RPMI8226 (cell line): ENCODE measurements at places on chromosomes 16 and 17.

- no peak for DNase-seq
These were observed 271.5 kb downstream of the PHKB start for GRCh38 chr16:47732523-47733111.

- no peak for DNase-seq
These were observed 2.4 kb downstream of the HSD17B1 start for GRCh38 chr17:42555122-42555622.

GRCh38 chr17:17897442-17897841 lies 60.7 kb upstream of the SREBF1 start:
- DNase-seq, result peak; percentile 87

- peak; percentile 98 for DNase-seq
These were observed 5.6 kb downstream of the PLEKHG4 start for GRCh38 chr16:67284699-67285646.

DNA sequence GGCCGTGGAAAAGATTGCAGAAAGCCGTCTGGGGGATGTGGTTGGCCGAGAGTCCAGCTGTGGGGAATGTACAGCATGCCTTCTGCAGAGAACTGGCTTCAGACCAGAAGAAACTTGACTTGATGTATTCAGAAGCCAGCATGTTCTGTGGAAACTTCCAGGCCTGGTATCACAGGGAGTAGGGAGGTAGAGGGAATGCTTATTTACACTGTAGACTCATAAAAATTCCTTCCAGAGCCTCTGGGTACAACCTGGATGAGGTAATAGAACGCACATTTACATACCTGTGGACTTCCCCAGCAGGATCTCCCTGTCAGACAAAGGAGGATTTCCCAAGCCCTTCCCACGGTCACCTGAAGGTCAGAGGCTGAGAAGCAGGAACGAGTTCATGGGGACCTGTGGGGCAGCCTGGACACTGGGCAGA lies 11.8 kb upstream of the GAS7 start:
- DNase-seq, result no peak

- DNase-seq, result no peak
These were observed 56.0 kb downstream of the RAP1GAP2 start for GRCh38 chr17:2852221-2852620.

- peak; percentile 82 for DNase-seq
These were observed 20.5 kb upstream of the UBE2I start for GRCh38 chr16:1288813-1289476.

- peak; percentile 17 for DNase-seq
These were observed 27.5 kb downstream of the ZFHX3 start for GRCh38 chr16:73020409-73020884.

GRCh38 chr16:67989322-67990017 lies 9.2 kb upstream of the DPEP3 start:
- peak; percentile 19 for DNase-seq

GRCh38 chr16:50821586-50821985 lies 79.7 kb downstream of the CYLD start:
- no peak for DNase-seq

GRCh38 chr16:87854053-87854906 lies 15.0 kb downstream of the SLC7A5 start:
- no peak for DNase-seq

- no peak for DNase-seq
These were observed 165.4 kb upstream of the MAF start for GRCh38 chr16:79765901-79766394.

GRCh38 chr17:4248504-4249277 lies 15.1 kb downstream of the ANKFY1 start:
- no peak for DNase-seq

- DNase-seq, result no peak
These were observed 11.2 kb downstream of the PPL start for GRCh38 chr16:4925791-4926190.

DNA sequence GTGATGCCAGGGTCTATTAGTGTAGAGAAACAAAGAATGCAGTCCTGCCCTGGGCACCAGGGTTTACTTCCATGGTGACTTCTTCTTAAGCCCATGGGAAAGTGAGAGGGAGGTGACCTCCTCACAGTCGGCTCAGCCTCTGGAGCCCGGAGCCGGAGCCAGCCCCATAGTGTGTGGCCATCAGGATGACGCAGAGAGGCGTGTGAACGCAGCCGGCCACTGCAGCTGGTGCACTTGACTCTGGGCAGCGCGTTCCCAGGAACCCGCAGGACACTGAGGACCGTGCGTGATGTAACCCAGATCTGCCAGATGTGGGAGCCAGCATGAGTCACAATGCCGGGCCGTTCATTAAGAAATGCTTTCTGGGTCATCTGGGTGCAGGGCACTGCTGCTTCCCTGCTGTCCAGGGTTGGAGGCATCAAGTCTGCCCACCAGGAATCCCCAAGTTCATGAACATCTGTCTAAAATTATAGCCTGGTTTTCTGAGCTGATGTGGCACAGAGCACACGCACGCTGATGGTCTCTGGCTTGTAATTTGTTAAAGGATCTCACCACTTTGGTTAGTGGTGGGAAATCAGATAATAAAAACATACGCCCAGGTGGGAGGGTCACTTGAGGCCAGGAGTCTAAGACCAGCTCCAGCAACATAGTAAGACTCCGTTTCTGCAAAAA lies 114.1 kb downstream of the PITPNC1 start:
- DNase-seq, result no peak

- no peak for DNase-seq
These were observed 10.1 kb downstream of the ACTG1 start for GRCh38 chr17:81502471-81503017.

- DNase-seq, result no peak
These were observed 6.5 kb upstream of the LLGL1 start for GRCh38 chr17:18218756-18219415.

DNA sequence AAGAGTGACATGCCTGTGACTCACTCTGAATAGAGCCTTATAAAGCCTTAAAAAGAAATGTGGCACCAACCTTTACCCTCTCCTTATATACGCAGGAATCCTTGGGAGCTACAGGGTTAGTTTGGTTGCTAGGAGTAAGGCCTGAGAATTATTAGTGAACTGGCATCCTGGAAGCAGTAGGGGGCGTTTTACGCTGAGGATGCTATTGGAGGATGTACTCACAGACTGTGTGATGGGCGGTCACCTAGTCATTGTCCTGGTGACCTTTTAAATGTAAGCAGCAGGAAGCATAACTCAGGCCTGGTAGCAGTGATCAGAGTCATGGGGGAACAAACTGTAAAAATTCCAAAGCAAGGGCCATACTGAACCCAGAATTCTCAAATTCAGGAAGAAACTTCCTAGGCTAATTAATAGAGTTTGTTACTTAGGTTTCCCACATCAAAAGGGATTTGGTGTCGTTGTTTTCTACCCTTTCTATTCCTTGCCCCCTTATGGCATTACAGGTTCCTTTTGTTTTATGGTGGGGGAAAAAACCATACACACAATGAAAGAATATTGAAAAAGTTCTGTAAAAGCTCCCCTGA lies 153.8 kb downstream of the SNX11 start:
- peak; percentile 62 for DNase-seq

DNA sequence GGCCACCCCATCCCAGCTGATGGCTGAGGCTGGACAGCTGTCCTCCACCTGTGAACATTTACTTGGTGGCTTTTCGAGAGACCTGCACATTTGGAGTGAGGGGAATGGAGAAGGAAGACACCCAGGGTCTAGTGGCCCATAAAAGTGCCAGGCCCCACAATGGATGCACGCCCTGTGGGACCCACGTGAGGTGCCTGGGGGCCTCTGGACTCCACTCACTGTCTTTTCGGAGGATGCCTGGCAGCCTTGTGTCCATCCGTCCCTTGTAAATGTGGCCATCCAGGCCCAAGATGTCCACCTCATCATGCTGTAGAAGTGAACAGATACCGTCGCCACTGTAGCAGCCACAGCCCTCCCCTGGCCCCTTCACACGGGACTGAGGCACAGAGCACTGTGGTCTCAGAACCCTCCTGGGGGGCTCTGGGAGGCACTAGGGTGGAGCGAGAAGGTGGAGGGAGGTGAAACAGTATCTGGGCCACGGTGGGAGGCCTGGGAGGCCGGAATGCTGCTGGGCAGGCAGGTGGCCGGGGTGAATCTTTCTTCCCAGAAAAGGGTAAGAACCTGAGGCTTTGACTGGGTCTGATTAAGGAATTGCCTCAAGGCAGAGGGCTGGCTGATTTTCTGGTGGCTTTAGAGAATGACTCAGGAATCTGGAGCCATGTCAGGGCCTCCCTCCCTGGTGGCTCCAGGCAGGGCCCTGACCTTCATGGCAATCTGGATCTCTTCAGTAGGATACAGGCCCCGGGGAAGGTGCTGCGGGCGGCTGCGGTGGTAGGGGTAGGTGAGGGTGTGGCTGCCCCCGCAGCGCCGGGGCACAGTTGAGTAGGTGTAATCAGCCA lies 11.5 kb downstream of the UBALD2 start:
- no peak for DNase-seq

DNA sequence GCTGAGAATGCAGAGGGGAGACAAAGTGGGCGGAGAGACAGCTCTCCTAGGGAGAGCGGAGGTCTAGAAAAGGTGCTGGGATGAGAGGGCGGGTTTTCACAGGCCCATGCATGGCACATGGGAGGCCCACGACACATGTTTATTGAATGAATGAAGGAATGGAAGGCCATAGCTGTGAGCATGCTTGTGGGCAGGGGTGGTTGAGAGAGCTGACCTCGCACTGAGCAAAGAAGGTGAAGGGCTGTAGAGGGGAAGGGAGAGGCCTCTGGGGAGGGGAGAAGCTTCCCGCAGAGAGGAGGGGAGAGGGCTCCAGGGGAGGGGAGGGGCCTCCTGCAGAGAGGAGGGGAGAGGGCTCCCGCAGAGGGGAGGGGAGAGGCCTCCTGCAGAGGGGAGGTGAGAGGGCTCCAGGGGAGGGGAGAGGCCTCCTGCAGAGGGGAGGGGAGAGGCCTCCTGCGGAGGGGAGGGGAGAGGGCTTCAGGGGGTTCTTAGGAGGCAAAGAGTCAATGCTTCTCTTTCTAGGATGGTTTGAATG lies 27.3 kb downstream of the SDK2 start:
- DNase-seq, result no peak

GRCh38 chr16:20781697-20782096 lies 17.9 kb downstream of the ACSM3 start:
- DNase-seq, result no peak

- no peak for DNase-seq
These were observed 12.3 kb upstream of the TMEM170A start for GRCh38 chr16:75476817-75477216.

GRCh38 chr17:19304209-19304608 lies 58.3 kb downstream of the B9D1 start:
- DNase-seq, result no peak

GRCh38 chr16:2816751-2817339 lies at the start of gene PRSS21:
Gene PRSS21 (plus strand): TSS chr16:2817237. CDS start chr16:2817269, 32 bp downstream.
- no peak for DNase-seq

- DNase-seq, result no peak
These were observed 15.3 kb upstream of the IL21R start for GRCh38 chr16:27386674-27387073.

DNA sequence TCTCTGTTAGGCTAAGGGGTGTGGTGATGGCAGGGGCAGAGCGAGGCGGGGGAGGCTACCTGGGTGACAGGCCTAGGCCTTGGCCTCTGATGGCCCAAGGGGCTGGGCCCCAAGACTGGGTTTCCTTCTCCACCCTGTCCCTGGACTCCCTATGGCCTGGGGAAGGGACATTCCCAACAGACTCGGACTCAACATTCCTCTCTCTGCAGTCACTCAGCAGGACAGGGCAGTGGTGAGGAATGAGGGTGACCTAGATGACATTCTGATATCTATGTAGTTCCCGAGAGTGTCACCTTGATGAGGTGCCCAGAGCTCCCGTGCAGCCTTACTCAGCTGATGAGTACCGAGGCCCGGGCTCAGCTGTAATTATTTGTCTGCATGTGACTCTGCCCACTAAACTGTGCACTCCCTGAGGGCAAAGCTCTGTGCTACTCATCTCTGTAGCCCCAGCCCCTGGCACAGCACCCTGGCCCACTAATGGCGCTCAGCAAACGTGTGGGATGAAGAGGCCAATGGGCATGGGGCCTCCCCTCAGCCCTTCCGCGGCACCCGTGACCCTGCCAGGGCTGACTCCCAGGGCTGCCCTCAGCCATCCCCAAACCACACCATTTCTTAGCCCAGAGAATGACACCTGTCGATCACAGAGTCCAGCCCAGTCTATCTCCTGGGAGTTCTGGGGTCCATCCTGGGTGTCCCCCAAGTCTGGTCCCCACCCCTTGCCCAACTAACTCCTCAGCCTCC lies 2.2 kb downstream of the PLCD3 start:
- no peak for DNase-seq

- DNase-seq, result no peak
These were observed 233.1 kb upstream of the WSCD1 start for GRCh38 chr17:5837055-5837491.

GRCh38 chr17:52357854-52358253 lies 199.3 kb upstream of the CA10 start:
- DNase-seq, result no peak

- DNase-seq, result peak; percentile 77
These were observed 797 bp downstream of the GRB7 start for GRCh38 chr17:39738568-39738901.

DNA sequence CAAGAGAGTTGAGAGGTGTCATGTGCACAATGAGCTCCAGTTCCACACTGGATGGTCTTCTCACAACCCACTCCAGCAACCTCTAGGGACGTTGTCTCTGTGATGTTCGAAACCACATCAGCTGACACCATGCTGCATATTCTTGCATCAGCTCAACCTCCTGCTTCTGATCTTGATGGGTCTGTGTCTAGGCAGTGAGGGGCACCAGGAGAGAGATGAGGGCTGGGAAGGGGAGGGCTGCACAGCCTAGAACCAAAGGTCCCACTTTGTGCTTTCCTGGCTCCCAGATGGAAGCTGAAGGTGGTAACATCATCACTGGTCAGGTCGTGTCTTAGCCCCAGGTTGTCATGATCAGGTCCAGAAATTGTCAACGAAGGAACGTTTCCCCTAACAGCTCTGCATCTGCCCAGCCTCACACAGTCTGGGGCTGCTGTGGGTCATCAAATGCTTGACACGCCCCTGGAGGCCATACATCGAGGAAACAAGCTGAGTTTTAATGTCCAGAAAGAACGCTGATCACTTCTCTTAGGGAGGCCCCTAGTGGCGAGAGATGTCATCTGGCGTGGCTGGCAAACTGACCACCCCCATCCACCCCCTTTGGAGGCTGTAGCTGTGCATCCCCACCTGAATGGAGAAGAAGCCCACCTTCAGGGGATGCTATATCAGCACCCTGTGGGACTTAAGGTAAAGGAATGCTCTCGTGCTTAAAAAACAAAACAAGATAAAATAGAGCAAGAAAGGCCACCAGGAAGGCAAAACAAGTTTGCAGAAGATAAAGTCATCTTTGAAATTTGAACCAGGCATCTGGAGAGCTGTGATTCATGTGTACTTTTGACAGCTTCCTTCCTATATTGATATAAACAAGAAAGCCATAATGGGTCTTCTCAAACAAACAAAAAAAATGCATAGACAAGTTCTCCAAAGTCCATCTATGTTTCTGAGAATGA lies 58.3 kb downstream of the WIPI1 start:
- DNase-seq, result peak; percentile 74

- DNase-seq, result no peak
These were observed 215.3 kb downstream of the C16orf78 start for GRCh38 chr16:49588729-49589384.

GRCh38 chr16:86901483-86901882 lies 323.1 kb downstream of the FOXL1 start:
- DNase-seq, result no peak

- no peak for DNase-seq
These were observed 160.6 kb downstream of the TANC2 start for GRCh38 chr17:63126607-63127006.

GRCh38 chr16:89697161-89697615 lies 4.3 kb downstream of the SPATA2L start:
- no peak for DNase-seq

- peak; percentile 61 for DNase-seq
These were observed 539 bp downstream of the LRRC45 start for GRCh38 chr17:82023447-82024241.
